Activated T-helper 17 cell treated with anti-CD3 and anti-CD28 coated beads, Interleukin-2, amount 50 U/mL, for 72 hours (primary cell): ENCODE measurements at places on chromosomes 2 and 18. TPM values are rescaled to one million over a fixed set of nuclear protein-coding genes. Genes with fewer than 3 reads are reported as not detected.

GRCh38 chr18:75109319-75109691 is 99.6 kb downstream of the PTGR3 start:
- ATAC-seq = no peak

DNA sequence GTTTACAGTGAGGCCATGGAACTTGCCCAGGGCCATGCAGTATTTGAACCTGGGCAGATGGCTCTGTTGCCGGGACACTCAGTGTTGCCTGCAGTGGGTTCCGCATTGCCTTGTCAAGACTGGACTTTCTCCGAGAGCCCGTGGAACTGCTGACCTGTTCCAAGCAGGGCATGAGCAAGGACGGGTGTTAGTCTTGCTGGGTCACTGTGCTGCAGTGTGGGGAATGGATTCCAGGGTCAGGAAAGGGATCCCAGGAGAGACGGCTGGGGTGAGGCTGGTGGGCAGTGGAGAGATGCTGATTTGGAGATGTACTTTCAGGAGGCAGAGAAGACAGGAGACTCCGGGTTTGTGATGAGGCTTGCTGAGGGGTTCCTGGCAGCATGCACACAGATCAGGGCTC is 348.7 kb upstream of the HS6ST1 start:
- no peak for ATAC-seq

DNA sequence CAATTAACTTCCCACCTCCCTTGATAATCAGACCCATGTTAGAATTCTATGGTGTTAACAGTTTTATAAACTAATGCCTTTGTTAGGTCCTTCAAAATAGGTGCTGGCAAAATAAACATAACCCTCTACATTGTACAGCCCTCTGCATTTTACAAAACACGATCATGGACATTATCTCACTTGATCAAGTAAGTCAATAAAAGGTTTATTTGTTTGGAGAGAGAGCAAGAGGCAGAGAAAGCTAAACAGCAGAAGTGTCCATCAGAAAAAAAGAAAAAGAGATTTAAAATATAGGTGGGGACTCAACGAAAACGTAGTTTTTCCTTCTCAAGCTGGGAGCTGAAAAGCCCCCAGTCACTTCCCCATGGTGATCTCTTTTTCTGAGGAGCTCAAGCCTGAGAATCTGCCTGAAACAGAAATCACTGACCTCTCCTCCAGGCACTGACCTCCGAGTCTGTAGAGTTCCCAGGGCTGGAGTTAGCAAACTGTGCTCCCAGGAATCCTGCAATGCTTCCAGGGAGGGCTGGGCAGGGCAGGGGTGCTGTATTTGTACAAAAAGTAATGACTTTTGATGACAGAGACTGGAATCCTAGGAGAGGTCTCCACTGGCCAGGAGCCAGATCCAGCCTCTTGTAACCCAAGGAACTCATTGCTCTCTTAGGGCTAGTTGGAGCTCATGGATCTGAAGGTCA is 137.8 kb upstream of the KLHL29 start:
- no peak for ATAC-seq

GRCh38 chr18:54232485-54233227 is 8.2 kb upstream of the MBD2 start:
- ATAC-seq = no peak

DNA sequence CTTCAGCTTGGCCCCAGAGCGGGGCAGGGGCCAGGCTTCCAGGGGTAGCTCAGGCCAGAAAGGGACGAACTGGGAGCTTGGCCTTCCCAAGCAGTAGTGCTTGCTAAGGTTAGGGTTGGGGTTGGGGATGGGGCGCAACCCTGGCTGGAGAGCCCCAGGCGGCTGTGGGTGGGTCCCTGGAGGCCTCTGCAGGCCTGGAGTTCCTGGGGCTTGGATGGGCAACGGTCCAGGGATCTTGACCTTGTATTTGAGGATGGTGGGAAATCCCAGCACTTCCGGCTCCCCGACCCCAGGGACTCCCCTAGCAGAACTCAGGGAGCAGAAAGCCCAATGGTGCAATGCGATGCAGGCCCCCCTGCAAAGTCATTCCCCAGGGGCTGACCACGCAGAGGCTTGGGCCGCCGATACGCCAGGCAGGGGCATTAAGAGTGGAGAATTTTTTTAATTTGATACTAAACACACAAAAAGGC is 12.6 kb upstream of the MLPH start:
- ATAC-seq = no peak

- ATAC-seq = peak; percentile 84
These were observed at the start of gene GLS for GRCh38 chr2:190880378-190881083. Gene GLS (plus strand): TSS chr2:190880821. CDS start chr2:190881085, 264 bp downstream.

The CDC42EP3 gene
- total RNA-seq = 40.9 TPM

The PPP4R1 gene
- 28.9 TPM for total RNA-seq
